Skin of body (tissue), 3 donors: ENCODE measurements at places on chromosomes 1 and 21. TPM values are rescaled to one million over a fixed set of nuclear protein-coding genes. Genes with fewer than 3 reads are reported as not detected.

IGSF9 gene
- 8.4 TPM for total RNA-seq

DNAI4 gene
- 16.2 TPM for total RNA-seq

ALG14 gene
- 1.8 TPM for total RNA-seq

KPRP gene
- total RNA-seq: 0.89 TPM

KCNE2 gene
- 0.69 TPM for total RNA-seq

ZNF697 gene
- total RNA-seq: 13.3 TPM

LCE1C gene
- total RNA-seq: 9.3 TPM

RAB42 gene
- total RNA-seq: 6.4 TPM

FLAD1 gene
- 13.2 TPM for total RNA-seq

STPG1 gene
- 2.7 TPM for total RNA-seq

FCRL6 gene
- total RNA-seq: 0.49 TPM

CCDC27 gene
- not detected for total RNA-seq

KLF17 gene
- total RNA-seq: not detected
